ENCODE measurements at places on chromosomes 1 and 21. TPM values are rescaled to one million over a fixed set of nuclear protein-coding genes. Genes with fewer than 3 reads are reported as not detected.

KANK4 gene
- not detected for total RNA-seq

KCNK2 gene
- 0.44 TPM for total RNA-seq

EPHA8 gene
- total RNA-seq, result not detected

ITLN1 gene
- total RNA-seq, result not detected

CELA3A gene
- not detected for total RNA-seq

DNAJC28 gene
- 0.86 TPM for total RNA-seq

MPL gene
- total RNA-seq, result 0.86 TPM

GCSAML gene
- total RNA-seq, result under 0.01 TPM

CYP4X1 gene
- not detected for total RNA-seq

CYP4Z1 gene
- not detected for total RNA-seq

ARTN gene
- total RNA-seq, result not detected

KCNA2 gene
- total RNA-seq, result under 0.01 TPM

MYCL gene
- total RNA-seq, result 0.44 TPM

DFFA gene
- 48.0 TPM for total RNA-seq

ELF3 gene
- 0.29 TPM for total RNA-seq

GPR37L1 gene
- 0.22 TPM for total RNA-seq

PLA2G2C gene
- total RNA-seq, result not detected

TRAF5 gene
- total RNA-seq, result 9.0 TPM

ALPL gene
- total RNA-seq, result 1.4 TPM

DOP1B gene
- 5.3 TPM for total RNA-seq

GNAT2 gene
- not detected for total RNA-seq

Measured in placental pericyte (primary cell).